ENCODE measurements at places on chromosomes 16 and 17.

- peak; percentile 18 for DNase-seq
Observed at GRCh38 chr17:67542219-67543114, 165.4 kb downstream of the PITPNC1 start.

- no peak for DNase-seq
Observed at GRCh38 chr17:67666710-67667109, 51.0 kb upstream of the NOL11 start.

DNA sequence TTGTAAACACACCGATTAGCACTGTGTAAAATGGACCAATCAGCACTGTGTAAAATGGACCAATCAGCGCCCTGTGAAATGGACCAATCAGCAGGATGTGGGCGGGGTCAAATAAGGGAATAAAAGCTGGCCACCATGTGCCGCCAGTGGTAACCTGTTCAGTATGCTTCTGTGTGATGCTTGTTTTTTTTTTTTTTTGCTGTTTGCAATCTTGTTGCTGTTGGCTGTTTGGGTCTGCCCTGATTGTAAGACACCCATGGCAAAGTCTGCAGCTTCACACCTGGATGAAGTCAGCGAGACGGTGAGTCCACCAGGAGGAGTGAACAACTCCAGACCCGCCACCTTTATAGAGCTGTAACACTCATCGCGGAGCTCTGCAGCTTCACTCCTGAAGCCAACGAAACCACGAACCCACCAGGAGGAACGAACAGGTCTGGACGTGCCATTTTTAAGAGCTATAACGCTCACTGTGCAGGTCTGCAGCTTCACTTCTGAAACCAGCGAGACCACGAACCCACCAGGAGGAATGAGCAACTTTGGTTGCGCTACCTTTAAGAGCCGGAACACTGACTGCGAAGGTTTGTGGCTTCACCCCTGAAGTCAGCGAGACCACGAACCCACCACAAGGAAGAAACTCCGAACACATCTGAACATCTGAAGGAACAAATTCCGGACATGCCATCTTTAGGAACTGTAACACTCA lies 85.0 kb upstream of the MED9 start:
- no peak for DNase-seq

- DNase-seq = no peak
Observed at GRCh38 chr17:29115961-29116803, 64.0 kb downstream of the MYO18A start.

GRCh38 chr17:60315650-60316049 lies 76.3 kb downstream of the USP32 start:
- DNase-seq = no peak

DNA sequence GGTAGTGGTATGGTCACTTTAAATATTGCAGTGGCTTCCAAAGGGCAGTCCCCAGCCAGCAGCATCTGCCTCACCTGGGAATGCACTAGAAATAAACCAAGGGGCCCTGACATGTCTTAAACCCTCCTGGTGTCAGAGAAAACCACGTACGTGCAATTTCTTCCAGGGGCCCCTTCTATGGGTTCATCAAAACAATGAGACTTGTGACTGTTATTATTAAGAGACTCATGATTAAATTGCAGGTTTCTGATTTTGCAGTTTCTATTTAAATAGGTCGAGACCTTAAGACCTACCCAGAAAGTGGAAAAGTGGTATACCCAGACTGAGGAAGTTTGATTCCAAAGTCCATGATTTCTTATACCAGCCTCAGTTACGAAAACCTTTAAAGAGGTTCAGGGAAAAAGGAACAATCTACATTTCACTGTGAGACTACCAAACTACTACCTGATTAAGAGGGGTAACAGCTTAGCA lies 746 bp upstream of the POLG2 start:
- DNase-seq = no peak

DNA sequence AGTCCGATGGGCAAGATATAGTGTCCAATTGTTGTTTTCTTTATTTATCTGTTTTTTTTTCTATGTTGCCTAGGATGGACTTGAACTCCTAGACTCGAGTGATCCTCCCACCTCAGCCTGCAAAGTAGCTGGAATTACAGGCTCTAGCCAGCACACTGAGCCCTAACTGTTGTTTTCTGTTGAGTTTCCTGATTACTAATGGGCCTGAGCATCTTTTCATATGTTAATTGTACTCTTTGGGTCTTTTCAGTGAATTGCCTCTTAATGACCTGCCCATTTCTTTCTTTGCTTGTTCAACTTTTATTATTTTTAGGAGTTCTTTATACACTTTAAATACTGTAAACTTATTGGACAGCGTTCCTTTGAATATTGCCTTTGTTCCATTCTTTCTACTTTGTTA lies 213.0 kb downstream of the HS3ST3B1 start:
- DNase-seq = no peak

GRCh38 chr16:69100071-69100691 lies 5.3 kb upstream of the HAS3 start:
- DNase-seq = no peak

- no peak for DNase-seq
Observed at GRCh38 chr16:23302045-23302956, at the start of gene SCNN1B. Gene SCNN1B (plus strand): TSS chr16:23302302. CDS start chr16:23348600, 46,298 bp downstream.

GRCh38 chr16:24988129-24988518 lies 27.0 kb downstream of the ARHGAP17 start:
- no peak for DNase-seq

DNA sequence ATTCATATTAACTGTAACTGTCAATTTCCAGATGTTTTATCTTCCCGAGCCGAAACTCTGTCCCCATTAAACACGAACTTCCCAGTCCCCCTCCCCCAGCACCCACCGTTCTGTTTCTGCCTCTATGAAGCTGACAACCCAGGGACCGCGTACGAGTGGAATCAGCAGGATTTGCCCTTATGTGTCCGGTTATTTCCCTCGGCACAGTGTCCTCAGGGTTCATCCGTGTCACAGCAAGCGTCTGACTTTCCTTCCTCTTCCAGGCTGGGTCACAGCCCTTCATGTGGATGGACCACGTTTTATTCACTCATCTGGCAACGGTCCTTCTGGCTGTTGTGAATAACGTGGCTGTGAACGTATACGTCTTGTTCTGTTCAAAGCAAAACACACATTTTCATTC lies 31.3 kb downstream of the METRNL start:
- DNase-seq = no peak

GRCh38 chr16:79647586-79647985 lies 47.0 kb upstream of the MAF start:
- no peak for DNase-seq

DNA sequence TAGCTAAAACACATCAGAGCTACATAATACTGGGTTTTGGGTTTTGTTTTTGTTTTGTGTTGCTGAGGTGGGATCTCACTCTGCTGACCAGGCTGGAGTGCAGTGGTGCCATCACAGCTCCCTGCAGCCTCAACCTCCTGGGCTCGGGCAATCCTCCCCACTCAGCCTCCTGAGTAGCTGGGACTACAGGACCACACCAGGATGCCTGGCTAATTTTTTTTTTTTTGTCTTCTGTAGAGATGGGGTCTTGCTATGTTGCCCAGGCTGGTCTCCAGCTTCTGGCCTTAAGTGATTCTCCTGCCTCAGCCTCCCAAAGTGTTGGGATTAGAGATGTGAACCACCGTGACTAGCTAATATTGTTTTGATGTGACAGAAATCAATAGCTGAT lies 6.2 kb downstream of the MEAK7 start:
- DNase-seq = no peak

DNA sequence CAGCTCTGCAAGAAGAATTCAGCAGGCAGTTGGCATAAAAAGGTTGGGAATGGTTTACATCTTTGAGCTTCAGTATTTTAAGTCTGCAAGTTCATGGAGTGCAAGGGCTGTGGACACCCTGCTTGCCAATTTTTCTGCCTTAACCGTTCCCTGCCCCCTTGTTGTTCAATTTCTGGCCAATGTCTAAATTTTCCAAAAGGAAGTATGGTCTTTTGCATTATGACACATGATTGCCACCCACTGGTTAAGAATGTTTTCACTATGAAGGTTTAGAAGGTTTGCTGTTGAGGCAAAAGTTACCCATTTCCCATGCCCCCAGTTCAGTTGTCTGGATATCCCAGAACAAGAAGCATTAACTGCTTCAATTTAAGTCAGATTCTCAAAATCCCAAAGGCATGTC lies 441.9 kb downstream of the CDH13 start:
- DNase-seq = no peak

GRCh38 chr16:7113949-7114348 lies 218.7 kb upstream of the RBFOX1 start:
- DNase-seq = no peak

DNA sequence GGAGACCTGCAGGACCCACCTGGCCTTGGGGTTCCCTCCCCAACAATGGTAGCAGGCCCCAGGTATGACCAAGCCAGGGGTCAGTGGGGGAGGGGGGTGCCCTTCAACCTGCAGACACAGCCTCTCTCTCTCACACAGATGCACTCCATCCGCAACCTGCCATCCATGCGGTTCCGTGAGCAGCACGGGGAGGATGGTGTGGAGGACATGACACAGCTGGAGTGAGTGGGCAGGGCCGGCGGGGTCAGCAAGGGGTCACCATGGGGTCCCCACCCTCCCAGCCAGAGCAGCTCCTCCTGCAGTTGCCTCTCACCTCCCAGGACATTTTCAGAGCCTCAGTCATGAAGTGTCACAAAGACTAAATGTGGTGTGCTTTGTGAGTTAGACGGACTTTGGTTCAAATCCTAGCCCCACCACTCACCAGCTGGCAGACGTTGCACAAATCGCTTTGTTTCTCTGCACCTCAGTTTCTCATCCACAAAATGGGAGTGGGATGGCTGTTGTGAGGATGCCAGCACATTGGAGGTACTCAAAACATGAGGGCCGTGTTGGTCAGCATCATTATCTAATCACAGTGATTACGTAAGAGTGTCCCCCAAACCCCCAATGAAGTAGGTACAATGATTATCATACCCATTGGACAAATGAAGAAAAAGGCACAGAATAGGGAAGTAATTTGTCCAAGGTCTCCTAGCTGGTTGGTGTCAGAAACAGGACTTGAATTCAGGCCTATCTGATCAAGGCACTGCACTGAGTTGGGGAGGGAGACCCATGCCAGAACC lies 16.0 kb downstream of the MYO15A start:
- DNase-seq = no peak

- no peak for DNase-seq
Observed at GRCh38 chr17:76437467-76438402, 15.2 kb downstream of the UBE2O start.

GRCh38 chr16:83960521-83961249 lies 7.4 kb upstream of the NECAB2 start:
- DNase-seq = no peak

GRCh38 chr17:40803617-40804082 lies 3.9 kb upstream of the KRT28 start:
- DNase-seq = no peak

DNA sequence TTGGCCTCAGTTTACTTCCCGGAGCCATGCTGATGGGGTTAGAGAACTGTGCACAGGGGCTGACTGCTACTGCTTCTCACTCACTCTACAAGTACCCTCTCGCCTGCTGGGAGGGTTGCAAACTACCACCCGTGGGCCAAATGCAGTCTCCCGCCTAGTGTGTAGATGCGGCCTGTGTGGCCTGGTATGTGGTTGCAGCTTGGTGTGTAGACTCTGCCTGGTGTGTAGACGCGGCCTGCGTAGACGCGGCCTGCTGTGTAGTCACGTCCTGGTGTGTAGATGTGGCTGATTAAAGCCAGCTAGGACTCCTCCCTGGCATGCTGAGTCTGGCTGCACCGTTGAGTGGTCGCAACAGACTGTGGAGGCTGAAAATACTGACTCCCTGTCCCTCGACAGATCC lies 7.3 kb downstream of the CANT1 start:
- DNase-seq = no peak

GRCh38 chr17:2947996-2948550 lies 115.3 kb downstream of the OR1D5 start:
- DNase-seq = no peak

- no peak for DNase-seq
Observed at GRCh38 chr17:9298135-9298534, 276.8 kb downstream of the NTN1 start.

DNA sequence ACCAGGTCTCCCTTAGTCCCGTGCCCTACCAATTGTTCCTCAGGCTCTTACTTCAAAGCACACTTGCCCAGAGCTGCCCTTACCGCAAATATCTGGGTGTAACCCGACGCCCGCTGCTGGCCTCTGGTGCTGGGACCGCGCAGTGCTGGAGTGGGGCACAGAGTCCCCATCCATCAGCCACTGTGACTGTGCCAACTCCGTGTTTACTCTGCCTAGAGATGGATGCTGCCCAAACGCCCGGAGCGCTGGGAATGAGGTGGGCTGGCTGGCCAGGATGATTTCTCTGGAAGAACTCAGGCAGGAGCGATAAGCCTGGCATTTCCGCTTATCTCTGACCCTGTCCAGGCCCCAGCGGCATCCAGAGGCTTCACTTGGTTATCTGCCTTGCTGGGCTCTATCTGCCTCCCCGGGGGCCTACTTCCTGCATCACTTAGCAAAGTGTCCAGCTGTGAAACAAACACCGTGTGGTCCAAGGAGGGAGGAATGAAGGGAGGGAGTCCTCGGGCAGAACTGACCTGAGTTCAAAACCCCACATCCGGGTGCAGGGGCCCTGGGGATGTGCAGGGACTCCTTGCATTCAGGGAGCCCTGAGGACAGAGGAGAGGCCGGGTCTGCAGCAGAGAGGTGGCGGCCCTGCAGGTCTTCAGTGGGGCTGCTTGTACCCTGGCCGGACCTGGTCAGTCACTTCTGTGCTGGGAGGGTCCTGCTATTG lies 9.4 kb upstream of the MYLK3 start:
- no peak for DNase-seq

- no peak for DNase-seq
Observed at GRCh38 chr16:88461331-88462269, 8.5 kb downstream of the ZFPM1 start.

DNA sequence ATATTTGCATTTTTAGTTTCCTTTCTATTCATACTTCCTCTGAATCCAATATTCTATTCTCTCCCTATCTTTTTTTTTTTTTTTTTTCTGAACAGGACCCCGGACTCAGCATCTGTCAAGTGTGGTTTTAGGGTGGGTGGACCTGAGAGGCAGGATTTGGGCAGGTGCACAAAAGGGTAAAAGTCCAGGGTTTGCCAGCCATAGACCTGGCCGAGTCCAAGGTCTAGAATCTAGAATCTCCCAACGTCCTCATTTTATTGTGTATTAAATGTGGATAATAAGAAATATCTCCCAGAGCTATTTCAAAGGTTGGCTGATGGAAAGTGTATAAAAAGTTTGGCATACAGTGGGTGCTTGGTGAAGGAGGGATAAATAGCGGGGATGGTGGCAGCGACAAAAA lies 273.3 kb upstream of the MAF start:
- no peak for DNase-seq

DNA sequence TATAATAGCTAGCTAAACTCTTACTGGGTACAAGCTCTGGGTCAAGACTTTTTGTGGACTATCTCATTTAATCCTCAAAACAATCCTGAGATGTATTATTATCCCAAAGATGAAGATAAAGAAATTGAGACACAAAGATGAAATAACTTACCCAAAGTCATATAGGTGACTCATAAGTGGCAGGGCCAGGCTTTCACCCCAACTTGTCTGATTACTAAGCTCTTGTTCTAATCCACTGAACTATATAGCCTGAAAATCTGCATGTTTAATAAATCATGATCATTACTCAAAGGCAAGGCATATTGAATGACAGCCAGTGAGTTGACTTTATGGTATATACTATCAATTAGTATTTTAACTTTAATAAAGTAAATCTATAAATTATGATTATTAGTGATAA lies 77.4 kb downstream of the SKAP1 start:
- no peak for DNase-seq

GRCh38 chr17:19342611-19343255 lies 19.8 kb downstream of the B9D1 start:
- DNase-seq = no peak

- no peak for DNase-seq
Observed at GRCh38 chr16:50460538-50461399, 87.4 kb upstream of the NKD1 start.

- DNase-seq = no peak
Observed at GRCh38 chr17:48542114-48542656, 2.7 kb downstream of the HOXB2 start.

- DNase-seq = no peak
Observed at GRCh38 chr16:22420606-22421135, 46.3 kb upstream of the CDR2 start.

All from vagina (tissue), 2 donors.